ENCODE measurements at places on chromosomes 2 and 18. TPM values are rescaled to one million over a fixed set of nuclear protein-coding genes. Genes with fewer than 3 reads are reported as not detected.

DNA sequence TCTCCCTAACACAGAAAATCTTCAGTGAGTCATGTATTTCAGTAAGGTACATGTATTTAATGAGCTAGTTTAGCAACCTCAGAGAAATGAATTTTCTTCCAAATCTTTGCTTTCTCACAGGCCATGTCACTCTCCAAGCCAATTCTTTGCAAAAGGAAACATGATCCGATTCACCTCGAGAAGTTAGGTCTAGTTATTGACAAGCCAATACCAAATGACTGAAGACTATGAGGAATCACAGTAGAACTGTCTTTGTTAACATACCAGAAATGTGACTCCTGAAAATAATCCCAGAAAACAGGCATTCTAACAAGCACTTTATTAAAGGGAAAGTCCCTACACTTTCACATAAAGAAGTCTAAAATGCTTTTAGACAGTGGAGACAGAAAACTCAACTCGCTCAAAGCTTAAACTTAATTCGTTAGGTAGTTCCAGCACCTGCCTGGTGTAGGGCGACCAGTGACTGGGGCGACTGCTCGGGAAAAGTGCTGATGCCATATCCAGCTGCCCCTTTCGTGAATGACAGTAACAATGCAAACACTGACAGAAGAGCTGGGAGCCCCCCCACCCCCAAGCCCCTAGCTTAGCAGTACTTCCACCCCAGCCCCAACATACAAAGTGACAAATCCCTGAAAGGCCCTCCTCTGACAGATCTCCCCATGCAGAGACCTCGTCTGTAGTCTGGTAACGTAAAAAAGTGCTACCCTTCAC lies 1.8 kb downstream of the MEMO1 start:
- no peak for DNase-seq

GRCh38 chr18:45007531-45007930 lies 326.8 kb downstream of the SETBP1 start:
- DNase-seq, result no peak

DNA sequence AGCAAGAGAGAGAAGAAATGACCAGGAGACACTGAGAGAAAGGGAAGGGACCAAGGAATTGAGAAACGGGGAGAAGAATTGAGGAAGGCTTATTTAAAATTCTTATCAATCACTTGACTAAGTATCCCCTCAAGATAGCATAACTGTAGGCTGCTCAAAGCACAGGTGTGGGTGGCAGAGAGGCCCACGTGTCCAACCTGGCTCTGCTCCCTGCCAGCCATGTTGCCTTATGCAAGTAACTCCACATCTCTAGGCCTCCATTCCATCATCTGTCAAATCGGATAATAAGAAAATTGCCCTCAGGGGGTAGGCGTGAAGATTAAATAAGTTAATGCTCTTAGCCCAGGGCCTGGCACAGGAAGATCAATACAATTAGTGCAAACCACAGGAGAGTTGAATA lies 7.4 kb upstream of the NPAS2 start:
- DNase-seq, result no peak

- no peak for DNase-seq
Observed at GRCh38 chr2:128219891-128220290, 98.8 kb downstream of the HS6ST1 start.

The PRSS56 gene
- polyA plus RNA-seq, result not detected

DNA sequence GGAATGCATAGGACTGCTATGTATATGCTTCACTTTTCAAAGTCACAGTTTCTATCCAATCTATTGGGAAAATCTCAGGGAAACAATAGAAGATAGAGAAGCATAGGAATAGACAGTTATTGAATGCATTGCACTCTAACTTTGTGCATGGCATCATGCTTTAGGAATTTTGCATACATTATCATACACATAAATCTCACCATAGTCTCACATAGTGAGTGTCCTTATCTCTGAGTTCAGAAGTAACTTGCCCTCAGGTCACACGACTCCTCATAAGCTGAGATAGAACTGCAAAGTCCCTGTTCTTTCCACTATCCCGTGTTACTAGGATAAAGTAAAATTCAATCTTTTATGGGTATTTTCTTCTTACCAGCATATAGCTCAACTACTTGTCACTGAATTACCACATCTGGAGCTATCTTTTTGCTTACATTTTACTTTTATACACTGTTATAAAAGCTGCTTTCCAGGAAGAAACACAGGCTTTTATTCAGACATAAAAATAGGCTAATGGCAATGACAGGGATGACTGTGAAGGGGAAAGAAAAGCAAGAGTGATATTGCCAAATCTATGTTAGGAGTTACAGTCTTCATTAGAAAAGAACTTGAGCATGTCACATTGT lies 666.9 kb downstream of the XIRP2 start:
- no peak for DNase-seq

The ACADL gene
- not detected for polyA plus RNA-seq

The PRKD3 gene
- 37.2 TPM for polyA plus RNA-seq

- DNase-seq, result no peak
Observed at GRCh38 chr2:142286618-142287017, 155.8 kb upstream of the LRP1B start.

GRCh38 chr2:52934323-52934898 lies 833.2 kb upstream of the CHAC2 start:
- peak; percentile 53 for DNase-seq

GRCh38 chr2:207122651-207123334 lies 43.0 kb downstream of the KLF7 start:
- no peak for DNase-seq

The IL1R2 gene
- polyA plus RNA-seq, result 0.35 TPM

The COL4A3 gene
- not detected for polyA plus RNA-seq

The SOWAHC gene
- polyA plus RNA-seq, result 3.9 TPM

DNA sequence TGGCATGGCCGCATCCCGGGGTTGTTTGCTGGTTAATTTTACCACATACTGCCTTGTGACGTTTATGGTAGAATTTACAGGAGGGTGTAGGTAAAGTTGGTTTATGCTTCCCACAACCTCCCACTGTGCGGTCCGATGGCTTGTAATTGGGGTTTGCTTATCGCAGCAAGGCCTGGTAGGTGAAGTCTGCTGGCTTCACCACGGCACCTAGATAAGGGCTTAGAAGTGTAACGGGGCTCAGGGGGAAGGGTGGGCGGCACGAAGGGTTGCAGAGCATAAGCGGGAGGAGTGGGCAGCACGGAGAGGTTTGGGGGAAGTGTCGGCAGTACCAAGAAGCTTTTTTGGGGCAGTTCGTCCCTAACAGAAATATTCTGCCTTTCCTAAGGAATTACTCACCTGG lies 39.0 kb upstream of the TMEM131 start:
- no peak for DNase-seq

- DNase-seq, result no peak
Observed at GRCh38 chr2:45343251-45344017, 267.6 kb downstream of the SRBD1 start.

DNA sequence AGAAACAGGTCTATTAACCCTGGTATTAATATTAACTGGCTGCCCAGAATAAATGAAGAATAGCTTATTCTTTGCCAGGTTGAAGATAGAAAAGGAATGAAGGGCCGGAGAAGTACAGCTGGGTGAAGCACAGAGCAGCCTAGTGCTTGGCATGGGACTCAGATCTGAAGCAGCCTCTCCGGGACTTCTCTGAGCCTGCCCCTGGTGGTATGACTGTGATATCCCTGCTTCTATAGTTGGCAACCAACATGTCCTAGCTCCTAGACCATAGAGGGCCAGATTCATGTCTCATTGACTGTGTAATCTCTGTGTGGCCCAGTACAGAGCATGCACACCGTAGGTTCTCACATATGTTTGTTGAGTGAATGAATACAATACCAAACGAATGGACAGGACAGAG lies 107.8 kb downstream of the MSH2 start:
- no peak for DNase-seq

GRCh38 chr2:60992985-60993392 lies 24.5 kb upstream of the PEX13 start:
- DNase-seq, result no peak

DNA sequence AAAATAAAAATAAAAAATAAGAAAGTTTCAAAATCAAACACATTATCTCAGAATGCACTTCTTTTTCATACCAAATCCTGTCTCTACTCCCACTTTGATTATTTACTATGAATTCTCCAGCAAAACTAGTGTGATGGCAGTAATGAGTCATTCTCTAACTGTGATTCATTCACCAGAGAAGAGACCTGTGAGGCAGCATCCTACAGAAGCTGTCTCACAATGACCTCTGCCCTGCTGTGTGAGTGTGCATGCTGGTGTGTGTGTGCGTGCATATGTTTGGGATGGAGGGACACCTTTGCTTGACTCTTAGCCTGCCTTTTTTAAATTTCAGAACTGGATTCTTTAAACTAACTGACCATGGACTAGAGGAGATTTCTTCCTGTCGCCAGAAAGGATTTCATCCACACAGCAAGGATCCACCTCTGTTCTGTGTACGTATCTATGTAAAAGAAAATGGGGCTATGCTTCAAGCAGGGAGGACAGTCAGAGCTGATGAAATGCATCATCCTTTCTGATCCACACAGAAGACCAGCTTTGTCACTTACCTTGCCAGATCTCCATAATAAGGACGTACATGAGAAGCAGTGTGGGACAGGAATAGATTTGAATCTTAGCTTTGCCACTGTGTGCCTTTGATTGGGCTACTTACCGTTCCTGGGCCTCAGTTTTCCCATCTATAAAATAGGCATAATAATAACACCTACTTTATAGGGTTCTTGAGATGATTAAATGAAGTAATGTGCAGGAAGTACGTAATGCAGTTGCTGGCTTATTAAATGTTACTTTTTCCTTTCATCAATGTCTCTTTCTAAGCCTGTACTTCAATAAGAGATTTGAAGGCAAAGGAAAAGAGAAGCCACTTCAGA lies 31.2 kb downstream of the STAMBP start:
- DNase-seq, result peak; percentile 75

- DNase-seq, result no peak
Observed at GRCh38 chr2:210190345-210190744, 19.1 kb upstream of the KANSL1L start.

The NMUR1 gene
- not detected for polyA plus RNA-seq

The PTPN4 gene
- 19.6 TPM for polyA plus RNA-seq

DNA sequence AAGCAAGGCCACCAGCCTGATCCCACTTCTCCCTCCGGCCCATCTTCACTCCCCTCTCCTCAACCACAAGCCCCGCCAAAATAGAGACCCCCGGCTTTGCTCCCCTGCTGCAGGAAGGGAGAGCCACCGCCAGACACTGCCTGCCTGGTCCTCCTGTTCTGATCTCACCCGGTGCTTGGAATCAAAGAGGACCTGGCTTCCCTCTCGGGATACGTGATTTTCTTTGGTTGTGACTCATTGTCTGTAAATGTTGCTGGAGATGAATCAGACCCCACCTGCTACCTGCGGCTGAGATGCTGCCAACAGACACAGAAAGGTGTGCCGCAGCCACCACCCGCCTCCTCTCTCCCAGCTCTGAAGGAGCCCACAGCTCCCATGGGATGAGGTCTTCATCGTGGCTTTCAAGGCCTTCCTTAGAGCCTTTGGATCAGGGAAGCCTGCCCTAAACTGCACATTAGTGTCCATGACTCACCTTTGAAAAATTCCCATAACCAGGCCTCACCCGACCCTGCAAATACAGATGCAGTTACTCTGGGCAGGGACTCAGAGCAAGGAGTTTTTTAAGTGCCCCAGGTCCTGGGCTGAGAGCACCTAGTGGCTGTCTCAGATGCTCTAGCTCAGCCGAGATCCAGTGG lies 79.4 kb upstream of the ZNF532 start:
- peak; percentile 62 for DNase-seq

GRCh38 chr2:8676191-8676920 lies 5.5 kb upstream of the ID2 start:
- no peak for DNase-seq

The AMER3 gene
- polyA plus RNA-seq, result not detected

DNA sequence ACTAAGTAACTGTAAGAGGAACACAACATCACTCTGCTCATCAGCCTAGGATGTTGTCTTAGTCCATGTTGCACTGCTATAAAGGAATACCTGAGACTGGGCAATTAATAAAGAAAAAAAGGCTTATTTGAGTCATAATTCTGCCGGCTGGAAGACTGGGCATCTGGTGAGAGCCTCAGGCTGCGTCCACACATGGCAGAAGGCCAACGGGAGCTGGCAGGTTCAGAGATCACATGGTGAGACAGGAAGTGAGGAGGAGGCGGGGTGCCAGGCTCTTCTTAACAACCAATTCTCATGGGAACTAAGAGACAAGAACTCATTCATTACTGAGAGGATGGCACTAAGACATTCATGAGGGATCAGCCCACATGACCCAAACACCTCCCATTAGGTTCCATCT lies 46.8 kb downstream of the EPG5 start:
- no peak for DNase-seq

DNA sequence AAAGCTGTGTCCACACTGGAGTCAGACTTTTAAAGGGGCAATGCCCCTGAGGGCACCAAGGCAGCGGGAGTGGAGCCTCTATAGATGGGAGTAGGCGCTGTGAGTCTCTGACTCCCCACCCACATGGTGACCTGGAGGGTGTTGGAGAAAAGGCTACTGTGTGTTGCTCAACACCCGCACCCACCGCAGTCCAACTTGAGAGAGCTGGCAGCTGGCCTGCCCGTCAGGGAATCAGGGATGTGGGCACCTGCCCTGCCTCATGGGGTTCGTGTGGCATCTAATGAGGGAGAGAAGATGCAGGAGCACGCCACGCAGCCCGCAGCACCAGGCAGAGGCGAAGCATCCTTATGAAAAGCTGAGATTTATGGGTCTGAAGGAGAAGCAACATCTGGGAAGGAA lies 84.2 kb downstream of the KLHL29 start:
- DNase-seq, result no peak

GRCh38 chr2:39504790-39505335 lies 67.8 kb upstream of the MAP4K3 start:
- DNase-seq, result no peak

The IRS1 gene
- 36.6 TPM for polyA plus RNA-seq

The ALLC gene
- polyA plus RNA-seq, result not detected

DNA sequence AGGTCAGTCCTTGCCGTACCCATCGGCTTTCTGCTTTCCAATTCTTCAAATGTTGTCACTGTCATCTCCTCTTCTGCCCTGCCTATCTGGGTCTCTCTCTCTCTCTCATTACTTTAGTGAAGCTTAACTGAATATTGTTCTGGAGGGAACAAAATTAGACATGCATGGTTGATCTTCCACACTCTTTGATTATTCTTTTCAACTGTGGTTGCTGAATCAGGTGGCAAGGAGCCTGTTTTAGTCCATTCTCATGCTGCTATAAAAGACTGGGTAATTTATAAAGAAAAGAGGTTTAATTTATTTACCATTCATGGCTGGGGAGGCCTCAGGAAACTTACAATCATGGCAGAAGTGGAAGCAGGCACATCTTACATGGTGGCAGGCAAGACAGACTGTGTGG lies 157.9 kb downstream of the ARL4C start:
- DNase-seq, result no peak

The LINC00305 gene
- polyA plus RNA-seq, result not detected

GRCh38 chr2:64295326-64296139 lies 151.3 kb upstream of the PELI1 start:
- no peak for DNase-seq

GRCh38 chr18:39840406-39840805 lies 2114.6 kb upstream of the PIK3C3 start:
- no peak for DNase-seq

GRCh38 chr18:12314591-12315305 lies 6.7 kb downstream of the TUBB6 start:
- DNase-seq, result no peak

The SLC16A14 gene
- polyA plus RNA-seq, result 2.7 TPM
